Activated CD8-positive, alpha-beta memory T cell treated with anti-CD3 and anti-CD28 coated beads for 48 hours (primary cell): ENCODE measurements at places on chromosomes 3 and 15.
A peak's percentile ranks its signal among the peaks of the same experiment; 100 is the strongest.

GRCh38 chr15:90572893-90573292, 43.2 kb downstream of the CRTC3 start:
- DNase-seq, result no peak

DNA sequence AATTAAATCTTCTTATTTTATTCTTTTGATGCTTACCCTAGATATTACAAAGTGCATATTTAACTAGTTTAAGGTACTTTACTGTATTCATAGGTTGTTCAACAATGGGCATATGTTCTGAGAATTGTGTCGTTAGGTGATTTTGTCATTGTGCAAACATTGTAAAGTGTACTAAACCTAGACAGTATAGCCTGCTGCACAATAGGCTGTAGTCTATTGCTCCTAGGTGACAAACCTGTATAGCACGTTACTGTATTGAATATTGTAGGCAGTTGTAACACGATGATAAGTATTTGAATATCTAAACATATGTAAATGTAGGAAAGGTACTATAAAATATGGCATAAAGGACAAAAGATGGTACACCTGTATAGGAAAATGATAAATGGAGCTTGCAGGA, 100.7 kb downstream of the CACNA2D3 start:
- no peak for DNase-seq

- DNase-seq, result no peak
These were observed 24.5 kb upstream of the SOX2 start for GRCh38 chr3:181687190-181687589.

GRCh38 chr3:38552364-38552763, 56.2 kb downstream of the EXOG start:
- DNase-seq, result no peak

DNA sequence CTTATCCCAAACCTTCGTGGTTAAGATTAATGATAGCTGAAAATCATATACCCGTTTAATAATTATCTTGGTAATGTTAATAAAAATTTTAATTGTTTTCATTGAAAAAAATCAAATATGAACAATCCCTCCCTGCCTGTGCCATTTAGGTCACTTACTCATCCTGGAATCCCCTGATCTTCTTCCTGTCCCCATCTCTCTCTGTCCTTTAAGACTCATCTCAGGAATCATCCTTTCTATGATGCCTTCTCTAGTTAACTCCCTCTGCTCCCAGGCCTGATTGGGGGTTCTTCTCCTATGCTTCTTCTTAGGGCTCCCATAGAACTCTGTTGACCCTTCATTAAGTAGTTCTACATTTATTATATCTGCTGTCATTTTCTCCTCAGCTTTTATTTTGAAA, 91.6 kb downstream of the MBNL1 start:
- no peak for DNase-seq

- DNase-seq, result peak; percentile 19
These were observed 22.4 kb downstream of the CYP11A1 start for GRCh38 chr15:74345051-74345450.

DNA sequence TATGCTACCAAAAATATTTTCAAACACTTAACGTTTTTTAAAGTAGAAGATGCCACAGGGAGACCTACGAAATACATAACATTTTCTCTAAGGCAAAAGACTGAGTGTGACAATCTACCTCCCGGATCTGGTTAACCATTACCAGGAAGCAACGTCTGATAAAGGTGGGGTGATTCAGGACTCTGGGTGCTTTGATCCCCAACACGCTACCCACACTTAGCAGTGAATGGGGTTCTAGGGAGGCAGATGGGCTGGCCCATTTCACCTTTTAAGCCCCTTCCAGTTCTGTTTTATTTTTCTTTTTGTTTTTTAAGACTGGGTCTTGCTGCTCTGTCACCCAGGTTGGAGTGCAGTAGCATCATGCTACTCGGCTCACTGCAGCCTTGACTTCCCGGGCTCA, 39.5 kb downstream of the EIF4E3 start:
- no peak for DNase-seq
